ENCODE measurements at places on chromosomes 2 and 18.
A peak's percentile ranks its signal among the peaks of the same experiment; 100 is the strongest.

- peak; percentile 84 for DNase-seq
These were observed 6.5 kb downstream of the PTMA start for GRCh38 chr2:231714639-231715498.

GRCh38 chr18:48889115-48889941 lies 61.4 kb downstream of the SMAD7 start:
- DNase-seq = no peak

DNA sequence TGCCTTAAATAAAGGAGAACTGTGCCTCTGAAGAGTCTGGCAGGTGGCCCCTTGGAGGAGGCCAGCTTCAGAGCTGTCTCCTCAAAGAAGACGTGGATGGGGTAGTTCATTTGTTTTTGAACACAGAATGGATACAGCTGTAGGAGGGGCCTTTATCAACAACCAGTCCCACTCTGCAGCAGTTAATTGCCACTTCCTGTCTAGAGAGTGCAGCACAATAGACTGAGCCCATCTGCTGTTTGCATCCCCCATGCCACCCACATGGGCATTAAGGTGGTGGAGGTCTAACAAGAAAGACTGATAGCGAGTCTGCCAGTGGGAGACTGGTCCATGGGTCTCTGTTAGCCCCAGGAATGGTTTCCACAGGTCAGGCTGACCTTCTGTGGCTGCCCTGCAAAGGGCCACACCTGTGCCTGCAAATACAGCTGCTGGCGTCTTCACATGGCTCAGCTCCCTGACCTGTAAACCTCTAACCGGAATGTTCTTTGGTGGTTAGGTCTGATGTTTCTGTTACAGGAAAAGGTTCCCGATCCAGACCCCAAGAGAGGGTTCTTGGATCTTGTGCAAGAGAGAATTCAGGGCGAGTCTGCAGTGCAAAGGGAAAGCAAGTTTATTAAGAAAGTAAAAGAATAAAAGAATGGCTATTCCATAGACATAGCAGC lies 153.3 kb upstream of the ITGA6 start:
- no peak for DNase-seq

DNA sequence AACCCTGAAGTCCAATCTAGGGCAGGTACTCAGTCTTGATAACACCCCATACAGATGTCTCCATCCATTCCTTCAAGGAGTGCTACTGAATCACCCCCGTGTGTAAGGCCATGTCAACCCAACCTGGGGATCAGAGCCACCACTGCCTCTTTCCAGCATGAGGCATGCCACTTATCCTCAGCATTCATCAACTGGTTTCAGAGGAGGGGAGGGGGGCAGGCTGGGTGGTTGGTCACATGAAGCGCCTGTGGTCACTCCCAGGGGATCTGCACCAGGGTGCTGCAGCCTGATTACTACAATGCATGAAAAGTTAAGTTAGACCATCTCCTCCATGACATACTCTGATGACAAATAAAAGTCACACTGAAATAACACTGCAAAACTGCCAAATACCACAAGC lies 65.0 kb downstream of the UXS1 start:
- DNase-seq = no peak

GRCh38 chr2:64348386-64349130 lies 105.4 kb upstream of the LGALSL start:
- DNase-seq = no peak

- no peak for DNase-seq
These were observed 19.8 kb upstream of the BZW1 start for GRCh38 chr2:200791905-200792304.

- no peak for DNase-seq
These were observed 8.5 kb upstream of the ETAA1 start for GRCh38 chr2:67388680-67389079.
